ENCODE measurements at places on chromosomes 3 and 15. TPM values are rescaled to one million over a fixed set of nuclear protein-coding genes. Genes with fewer than 3 reads are reported as not detected.

The THBS1 gene
- 57.1 TPM for total RNA-seq

The UTS2B gene
- total RNA-seq: 0.41 TPM

The MUSTN1 gene
- not detected for total RNA-seq

The SMCO1 gene
- total RNA-seq: not detected

DNA sequence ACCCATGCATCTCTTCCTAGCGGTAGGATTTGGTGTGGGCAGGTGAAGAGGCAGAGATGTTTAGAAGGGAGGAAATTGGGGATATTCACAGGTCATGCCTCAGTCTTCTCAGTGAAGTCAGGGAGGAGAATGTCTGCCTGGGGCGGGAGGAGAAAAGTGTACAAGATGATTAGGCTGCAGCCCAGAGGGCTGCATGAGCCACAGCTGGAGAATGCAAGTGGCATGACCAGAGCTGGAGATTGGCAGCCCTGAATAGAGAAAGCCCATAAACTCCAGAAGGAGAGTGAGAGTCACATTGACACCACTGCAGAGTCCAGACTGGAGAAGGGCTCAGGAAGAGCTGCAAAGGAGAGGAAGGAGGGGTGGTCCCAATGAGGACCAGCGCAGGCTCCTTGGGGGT lies 22.6 kb downstream of the PDHB start:
- no peak for DNase-seq

GRCh38 chr15:34594361-34594760 lies 10.9 kb upstream of the GOLGA8B start:
- DNase-seq: no peak

DNA sequence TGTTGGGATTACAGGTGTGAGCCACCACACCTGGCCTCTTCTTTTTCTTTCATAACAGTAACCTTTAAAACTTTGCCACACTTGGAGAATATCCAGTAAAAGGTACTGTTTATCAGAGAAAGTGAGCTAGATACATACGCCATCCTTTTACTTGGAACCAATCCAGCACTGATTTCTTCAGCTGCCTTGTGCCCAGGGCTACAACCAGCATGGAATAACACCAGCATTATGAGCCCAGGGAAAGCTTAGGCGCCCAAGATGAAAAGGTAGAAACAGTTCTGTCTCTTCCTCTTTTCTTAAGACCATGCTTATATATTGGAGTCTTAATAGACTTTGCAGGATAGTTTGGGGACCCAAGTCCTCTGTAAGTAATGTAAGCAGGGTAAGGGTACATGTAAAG lies 8.4 kb downstream of the SKIC8 start:
- no peak for DNase-seq

DNA sequence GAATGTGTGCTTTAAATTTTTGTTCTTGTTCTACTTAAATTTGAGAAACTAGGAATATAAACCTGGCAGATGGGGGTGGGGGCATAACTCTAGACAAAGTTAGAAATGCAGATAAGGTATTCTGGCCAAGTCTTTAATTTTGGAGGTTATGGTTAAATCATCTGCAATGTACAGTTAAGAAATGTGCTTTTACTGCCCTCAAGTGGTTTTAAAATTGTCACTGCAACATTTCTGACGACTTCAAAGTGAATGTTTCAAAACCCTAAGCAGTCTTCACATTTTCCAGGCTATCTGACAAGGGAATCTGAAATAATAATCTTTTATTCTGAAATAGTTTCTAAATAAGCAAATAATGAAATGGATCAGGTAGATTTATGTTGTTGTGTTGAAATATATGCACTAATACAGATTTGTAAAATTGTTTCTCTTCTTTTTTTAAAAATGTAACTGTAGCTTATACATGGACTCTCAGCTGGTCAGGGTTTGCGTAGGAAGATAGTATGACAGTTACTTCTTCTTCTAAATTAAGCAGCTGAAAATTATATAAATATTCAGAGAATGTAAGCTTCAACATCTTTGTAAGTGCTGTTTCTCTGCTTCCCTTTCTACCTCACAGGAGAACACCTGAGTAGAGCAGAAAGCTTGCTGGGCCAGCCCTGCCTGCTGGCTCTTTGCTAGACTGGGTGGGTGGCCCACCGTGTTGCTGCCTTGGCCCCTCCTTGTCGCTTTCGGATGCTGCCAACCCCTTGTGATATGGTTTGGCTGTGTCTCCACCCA lies 45.0 kb downstream of the SUCNR1 start:
- peak; percentile 33 for DNase-seq

GRCh38 chr3:132346841-132347736 lies 29.9 kb downstream of the ACP3 start:
- DNase-seq: no peak

DNA sequence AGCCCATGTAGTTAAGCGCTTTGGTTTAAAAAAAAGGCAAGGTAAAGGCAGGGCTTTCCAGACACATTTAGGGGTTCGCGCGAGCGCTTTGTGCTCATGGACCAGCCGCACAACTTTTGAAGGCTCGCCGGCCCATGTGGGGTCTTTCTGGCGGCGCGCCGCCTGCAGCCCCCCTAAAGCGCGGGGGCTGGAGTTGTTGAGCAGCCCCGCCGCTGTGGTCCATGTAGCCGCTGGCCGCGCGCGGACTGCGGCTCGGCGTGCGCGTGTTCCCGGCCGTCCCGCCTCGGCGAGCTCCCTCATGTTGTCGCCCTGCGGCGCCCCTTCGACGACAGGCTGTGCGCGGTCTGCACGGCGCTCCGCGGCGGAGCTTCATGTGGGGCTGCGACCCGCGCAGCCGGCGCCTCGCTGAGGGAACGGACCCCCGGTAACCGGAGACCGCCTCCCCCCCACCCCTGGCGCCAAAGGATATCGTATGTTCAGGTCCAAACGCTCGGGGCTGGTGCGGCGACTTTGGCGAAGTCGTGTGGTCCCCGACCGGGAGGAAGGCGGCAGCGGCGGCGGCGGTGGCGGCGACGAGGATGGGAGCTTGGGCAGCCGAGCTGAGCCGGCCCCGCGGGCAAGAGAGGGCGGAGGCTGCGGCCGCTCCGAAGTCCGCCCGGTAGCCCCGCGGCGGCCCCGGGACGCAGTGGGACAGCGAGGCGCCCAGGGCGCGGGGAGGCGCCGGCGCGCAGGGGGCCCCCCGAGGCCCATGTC lies 927 bp downstream of the SMAD6 start:
- DNase-seq: no peak

DNA sequence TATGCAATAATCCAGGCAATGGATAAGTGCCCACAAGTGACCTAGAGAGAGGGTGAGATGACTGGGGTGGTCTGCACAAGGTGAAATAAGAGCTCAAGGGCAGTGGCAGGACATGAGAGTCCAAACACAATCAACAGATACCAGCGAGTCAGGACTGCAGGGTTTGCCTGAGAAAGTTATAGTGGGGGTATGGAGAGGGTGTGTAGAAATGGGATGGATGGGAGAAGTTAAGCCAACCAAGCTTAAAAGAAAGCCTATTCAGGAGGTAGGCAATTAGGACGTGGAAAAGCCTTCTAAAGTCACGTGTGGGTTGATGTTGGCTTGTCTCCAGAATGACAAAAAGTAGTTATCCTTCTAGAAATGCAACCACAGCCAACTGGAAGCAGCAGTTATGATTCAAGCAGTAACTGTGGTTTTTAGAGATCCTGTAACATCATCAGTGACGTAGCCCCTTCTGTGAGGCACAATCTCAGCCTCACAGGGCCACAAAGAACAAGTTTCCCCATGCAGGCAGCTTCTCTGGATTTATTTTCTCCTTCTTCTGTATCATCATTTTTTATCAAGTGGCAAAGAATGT lies 56.1 kb downstream of the FAM174B start:
- DNase-seq: no peak

DNA sequence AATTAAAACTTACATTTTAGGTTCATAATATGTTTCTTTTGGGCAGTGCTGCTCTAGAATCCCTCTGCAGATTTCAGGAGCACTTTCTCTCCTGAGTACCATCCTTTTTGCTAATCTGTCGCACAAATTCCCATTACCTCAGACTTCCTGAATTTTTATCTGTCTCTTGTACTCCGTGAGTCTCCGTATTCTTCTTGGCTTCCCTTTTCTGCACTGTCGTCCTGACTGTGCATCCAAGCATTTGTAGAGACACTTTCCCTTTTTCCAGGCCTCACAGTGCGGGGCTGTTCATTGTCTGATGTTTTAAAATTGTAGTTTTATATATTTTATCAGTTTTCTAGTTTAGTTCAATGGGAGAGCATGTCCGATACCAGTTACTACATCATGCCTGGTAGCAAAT lies 27.3 kb downstream of the MEF2A start:
- no peak for DNase-seq

- no peak for DNase-seq
Measured at GRCh38 chr3:168485936-168486335, 390.2 kb upstream of the GOLIM4 start.

DNA sequence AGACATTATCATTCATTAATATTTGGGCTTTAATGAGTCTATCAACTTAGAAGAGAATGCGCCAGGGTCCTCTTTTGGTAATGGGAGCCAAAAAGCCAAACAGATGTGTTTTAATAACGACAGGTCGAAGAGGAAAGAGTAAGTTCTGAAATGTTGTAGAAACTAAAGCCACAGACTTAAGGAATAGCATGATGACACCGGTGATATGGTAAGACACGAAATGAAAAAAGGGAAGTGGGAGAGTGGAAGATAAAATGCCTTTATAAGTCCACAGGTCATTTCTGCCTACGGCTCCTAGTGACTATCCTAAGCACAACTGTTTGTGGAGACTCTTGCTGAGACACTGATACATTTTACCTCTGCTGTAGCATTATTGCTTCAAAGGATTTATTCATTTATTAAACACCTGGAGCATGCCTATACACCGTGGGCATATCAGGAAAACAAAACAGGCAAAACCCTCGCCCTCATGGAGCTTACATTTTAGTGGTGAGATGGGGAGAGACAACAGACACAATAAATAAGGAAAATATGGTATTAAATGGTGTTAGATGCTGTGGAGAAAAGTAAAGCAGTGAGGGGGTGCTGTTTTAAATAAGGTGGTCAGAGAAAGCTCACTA lies 11.7 kb upstream of the CD47 start:
- DNase-seq: no peak

DNA sequence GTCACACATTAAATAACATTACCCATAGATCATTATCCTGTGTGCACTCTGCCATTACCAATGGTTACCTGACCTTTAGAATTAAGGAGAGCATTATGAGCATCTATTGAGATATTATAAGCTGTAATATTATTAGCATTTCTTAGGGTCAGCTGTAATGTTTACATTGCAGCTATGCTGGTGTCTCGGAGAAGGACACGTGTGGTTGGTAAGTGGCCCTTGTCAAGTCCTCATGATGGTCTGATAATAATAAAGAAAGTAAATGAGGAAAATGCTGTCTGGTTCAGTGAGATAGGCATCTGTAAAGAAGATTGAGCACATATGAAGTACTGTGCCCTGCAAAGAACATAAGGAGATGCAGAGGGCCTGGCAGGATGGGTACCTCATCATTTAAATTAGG lies 71.7 kb upstream of the ARL6 start:
- DNase-seq: no peak

DNA sequence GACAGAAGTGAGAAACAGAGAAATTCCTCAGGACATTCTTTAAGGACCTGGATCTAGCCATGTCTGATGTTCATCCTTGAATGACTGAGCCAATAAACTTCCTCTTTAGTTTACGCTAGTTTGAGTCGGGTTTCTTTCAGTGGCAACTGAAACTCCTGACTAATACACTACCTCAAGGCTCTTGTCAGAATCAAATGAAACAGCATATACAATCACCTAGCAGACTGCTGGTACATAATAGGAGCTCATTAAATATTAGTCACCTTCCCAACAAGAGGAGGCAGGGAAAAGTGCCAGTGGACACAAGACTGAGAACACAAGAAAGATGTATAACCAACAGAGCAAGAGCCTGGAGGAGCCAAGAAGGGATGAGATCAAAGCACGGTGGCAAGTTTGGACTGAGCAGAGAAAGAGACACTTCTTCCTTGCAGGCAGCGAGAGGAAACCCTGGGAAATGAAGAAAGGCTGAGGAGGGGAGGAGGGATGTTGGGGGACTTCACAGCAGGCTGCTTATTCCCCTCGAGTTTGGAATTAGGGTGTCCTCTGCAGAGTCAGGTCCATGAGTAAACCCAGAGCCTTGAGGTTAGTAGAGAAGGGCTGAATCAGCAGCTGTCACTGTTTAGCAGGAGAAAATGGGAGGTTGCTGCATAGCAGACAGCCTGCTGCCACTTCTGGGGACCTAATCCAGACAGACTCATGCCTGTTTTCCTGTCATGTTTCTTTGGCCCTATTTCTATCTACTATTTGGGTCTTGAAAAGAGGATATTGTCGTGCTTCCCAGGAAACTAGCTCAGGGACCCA lies 73.3 kb downstream of the MRPL46 start:
- no peak for DNase-seq

DNA sequence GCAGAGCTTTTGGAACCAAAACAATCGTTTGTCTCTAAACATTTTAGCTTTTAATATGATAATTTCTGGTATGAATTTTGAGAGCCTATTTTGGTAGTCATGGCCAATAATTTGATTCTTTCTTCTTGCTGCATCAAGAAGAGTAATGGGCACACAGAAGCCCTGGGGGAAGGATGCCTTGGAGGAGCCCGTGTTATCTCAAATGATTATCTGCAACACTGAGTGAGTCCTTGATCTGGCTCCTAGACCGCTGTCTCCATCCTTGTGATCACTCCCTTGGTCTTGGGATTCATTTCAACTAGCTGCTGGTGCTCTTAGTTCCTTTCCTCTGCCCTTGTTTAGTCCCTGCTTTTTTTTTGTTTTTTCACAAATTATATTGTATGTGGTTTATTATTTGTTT lies 77.9 kb upstream of the CCNL1 start:
- DNase-seq: no peak

DNA sequence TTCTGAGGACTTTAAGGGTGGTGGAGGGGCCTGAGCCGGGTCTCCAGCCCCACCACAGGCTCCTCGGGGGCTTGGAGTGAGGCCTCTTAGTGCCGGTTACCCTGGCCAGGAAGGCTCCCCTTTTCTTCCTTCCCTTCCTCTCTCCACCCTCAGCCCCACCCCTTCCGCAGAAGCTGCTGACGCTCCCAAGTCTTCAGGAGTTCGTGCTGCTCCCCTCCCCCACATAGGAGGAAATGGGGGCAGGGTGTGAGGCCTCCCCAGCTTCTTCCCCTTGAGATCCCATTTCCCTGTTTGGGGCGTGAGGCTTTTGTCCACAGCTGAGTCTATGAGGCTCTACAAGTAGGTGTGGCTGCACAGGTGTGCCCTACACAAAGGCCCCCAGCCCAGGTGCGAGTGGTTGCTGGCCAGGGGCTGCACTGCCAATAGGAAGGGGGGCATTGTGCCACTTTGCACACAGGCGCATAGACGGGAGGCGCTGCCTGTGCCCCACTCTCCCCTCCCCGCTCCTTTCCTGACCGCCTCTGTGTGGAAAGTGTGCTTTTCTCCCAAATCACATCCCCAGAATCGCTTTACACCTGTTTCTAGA lies 915 bp upstream of the CALML4 start:
- DNase-seq: no peak

- DNase-seq: no peak
Measured at GRCh38 chr3:40938591-40938990, 260.7 kb upstream of the CTNNB1 start.

DNA sequence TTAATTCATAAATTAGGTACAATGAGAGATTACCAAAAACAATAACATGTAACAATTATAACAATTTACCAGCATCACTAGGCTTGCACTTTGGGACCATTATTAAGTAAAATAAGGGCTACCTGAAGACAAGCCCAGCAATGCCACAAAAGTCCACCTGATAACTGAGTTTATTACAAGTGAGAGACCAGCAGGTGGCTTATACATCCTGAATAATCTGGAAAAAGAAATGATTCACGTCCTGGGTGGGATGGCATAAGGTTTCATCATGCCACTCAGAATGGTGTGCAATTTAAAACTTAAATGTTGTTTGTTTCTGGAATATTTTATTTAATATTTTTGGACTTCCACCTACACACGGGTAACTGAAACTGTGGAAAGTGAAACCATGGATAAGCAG lies 1287.1 kb upstream of the GBE1 start:
- no peak for DNase-seq
